ENCODE measurements at places on chromosomes 5 and 9. TPM values are rescaled to one million over a fixed set of nuclear protein-coding genes. Genes with fewer than 3 reads are reported as not detected.

The PCDHA5 gene
- not detected for total RNA-seq

The TEX48 gene
- total RNA-seq: not detected

The WDR70 gene
- total RNA-seq: 18.1 TPM

The UBLCP1 gene
- total RNA-seq: 13.3 TPM

The CTNND2 gene
- total RNA-seq: not detected

The NAIP gene
- 1.4 TPM for total RNA-seq

The PCDHGA9 gene
- 0.85 TPM for total RNA-seq

The CCL27 gene
- total RNA-seq: not detected

The ZNF883 gene
- 0.96 TPM for total RNA-seq

The CNTLN gene
- 0.85 TPM for total RNA-seq

The CBY3 gene
- not detected for total RNA-seq

The GOLGA1 gene
- 7.0 TPM for total RNA-seq

The TPM2 gene
- 61.0 TPM for total RNA-seq

The LMX1B gene
- not detected for total RNA-seq

The SPATA31D4 gene
- not detected for total RNA-seq

The GPRIN1 gene
- total RNA-seq: 9.6 TPM

The PCDHB16 gene
- not detected for total RNA-seq

The SPRY4 gene
- 3.2 TPM for total RNA-seq

The SOHLH1 gene
- total RNA-seq: not detected

The SPINK4 gene
- not detected for total RNA-seq

The C9orf153 gene
- 0.48 TPM for total RNA-seq

The SLC45A2 gene
- total RNA-seq: not detected

The TMEM252 gene
- not detected for total RNA-seq

The TMOD1 gene
- total RNA-seq: 0.48 TPM

The FOXD4L3 gene
- not detected for total RNA-seq

The NR5A1 gene
- 0.21 TPM for total RNA-seq

The SH3TC2 gene
- 7.2 TPM for total RNA-seq

The TRIP13 gene
- total RNA-seq: 7.5 TPM

The PDZD2 gene
- total RNA-seq: 8.3 TPM

The NUTM2F gene
- total RNA-seq: not detected

The DPM2 gene
- total RNA-seq: 13.6 TPM

The C5orf58 gene
- not detected for total RNA-seq

The PRLR gene
- total RNA-seq: under 0.01 TPM

The ISCA1 gene
- total RNA-seq: 22.2 TPM

The CCDC180 gene
- not detected for total RNA-seq

Data from tracheal epithelial cell (primary cell).